ENCODE measurements at places on chromosomes 6 and 20.

DNA sequence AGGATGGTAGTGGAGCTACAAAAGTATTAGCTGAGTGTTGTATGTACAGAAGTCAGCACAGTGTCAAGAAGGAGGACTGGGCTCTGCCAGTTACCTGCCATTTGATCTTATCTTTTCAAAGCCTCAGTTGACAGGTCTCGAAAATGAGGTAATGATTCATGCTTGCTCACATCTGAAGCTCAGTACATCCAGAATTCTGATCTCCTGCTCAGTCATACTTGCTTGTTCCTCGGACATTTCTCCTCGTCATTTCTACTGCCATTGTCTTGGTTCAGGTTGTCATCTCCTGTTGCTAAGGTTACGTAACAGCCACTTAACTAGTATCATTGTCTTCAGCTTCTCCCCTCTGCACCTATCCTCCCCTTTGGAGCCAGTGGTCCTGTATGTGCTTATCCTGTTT, 89.5 kb downstream of the SLX4IP start:
- DNase-seq: peak; percentile 45

DNA sequence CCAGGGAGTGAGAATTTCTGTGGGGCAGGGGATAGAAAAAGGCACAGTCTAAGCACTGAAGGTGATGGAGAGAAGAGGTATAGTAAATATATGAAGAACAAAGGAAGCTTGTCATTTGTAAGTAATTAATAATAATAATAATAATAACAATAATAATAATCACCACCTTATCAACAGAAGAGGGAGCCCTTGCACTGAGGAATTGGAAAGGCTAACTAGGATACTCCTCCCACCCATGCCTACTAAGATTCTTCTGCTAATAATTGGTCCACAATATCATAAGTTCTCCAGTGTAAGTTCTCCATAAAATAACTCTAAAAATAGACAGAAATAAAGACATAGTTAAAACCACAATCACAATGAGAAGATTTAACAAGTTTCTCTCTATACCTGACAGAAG, 912 bp upstream of the OR12D3 start:
- DNase-seq: no peak

- DNase-seq: no peak
Observed at GRCh38 chr6:53878808-53879207, 84.0 kb downstream of the LRRC1 start.

DNA sequence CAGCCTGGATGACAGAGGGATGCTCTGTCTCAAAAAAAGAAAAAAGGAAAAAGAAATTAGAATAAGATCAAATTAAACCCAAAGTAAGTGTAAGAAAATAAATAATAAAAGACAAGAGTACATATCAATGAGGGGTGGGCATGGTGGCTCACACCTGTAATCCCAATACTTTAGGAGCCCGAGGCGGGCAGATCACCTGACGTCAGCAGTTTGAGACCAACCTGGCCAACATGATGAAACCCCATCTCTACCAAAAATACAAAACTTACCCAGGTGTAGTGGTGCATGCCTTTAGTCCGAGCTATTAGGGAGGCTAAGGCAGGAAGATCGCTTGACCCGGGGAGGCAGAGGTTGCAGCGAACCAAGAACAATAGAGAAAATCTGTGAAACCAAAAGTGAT, 14.9 kb upstream of the STAU1 start:
- no peak for DNase-seq

DNA sequence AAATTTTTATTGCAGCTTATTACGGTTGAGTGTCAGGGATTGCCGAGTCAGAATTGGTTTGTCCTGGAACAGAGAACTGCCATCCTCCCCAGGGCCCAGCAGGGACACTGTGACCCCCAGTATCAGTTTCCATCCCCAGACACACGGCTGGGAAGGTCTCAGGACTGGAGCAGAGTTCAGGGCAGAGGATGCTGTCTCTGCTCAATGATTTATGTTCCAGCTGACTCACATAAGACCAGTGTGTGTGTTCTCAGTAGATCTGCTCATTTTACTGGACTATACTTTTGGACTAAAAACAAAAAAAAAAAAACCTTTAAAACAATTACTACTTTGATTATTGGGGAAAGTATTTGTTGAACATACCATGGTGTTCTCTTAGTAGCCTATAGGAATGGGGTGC, 44.2 kb downstream of the FNDC1 start:
- DNase-seq: no peak

DNA sequence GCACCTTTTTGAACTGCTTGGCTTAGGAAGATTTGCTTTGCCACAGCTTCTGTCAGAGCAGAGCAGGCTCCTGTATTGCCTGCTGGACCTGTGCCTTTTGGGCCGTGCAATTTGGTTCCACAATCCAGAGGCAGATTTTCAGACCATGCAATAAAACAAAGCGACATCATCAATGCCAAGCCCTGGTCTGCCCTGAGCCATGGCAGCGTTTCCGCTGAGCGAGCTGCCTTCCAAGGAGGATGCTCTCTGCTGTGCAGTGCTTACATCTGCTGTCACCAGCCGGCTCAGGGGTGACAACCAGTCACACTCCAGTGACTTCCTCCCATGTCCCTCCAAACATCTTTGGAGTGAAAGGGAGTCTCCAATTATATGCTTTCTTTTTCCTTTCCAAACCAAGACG, 282.2 kb downstream of the CDH26 start:
- DNase-seq: no peak

DNA sequence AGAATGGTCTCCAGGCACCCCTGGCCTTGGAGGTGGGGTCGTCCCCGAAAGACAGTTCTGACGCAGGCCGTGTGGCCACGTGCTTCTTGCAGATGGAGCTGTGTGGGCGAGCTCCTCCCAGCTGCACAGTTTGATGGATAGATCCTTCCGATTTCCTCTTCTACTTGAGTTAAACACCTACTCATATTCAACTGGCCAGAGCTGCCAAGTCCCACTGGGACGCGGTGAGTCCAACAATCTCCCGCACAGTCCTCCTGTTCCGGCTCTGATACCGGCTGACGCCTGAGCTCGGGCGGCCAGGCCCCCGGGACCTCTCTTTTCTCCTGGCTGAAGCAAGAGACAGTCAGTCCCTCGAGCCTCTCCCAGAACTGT, 57.9 kb upstream of the DACT2 start:
- no peak for DNase-seq

DNA sequence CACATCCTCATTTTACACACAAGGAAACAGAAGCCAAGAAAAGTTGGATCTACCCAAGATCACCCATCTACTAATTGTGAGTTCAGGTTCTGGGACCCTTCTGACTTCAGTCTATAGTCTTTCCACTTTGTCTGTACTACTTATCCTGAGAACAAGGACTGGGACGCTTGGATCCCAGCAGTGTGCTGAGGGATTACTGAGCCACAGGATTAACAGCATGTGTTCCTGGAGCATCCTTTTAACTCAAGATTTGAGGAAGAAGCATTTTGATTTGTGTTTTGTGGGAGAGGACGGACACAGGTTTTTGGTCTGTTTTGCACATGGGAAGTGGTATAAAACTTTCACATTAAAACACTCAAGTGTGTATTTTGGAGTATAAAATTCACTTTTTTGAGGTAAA, 4.4 kb downstream of the ENPP4 start:
- DNase-seq: no peak

- DNase-seq: no peak
Observed at GRCh38 chr6:6686176-6686575, 97.7 kb downstream of the LY86 start.

DNA sequence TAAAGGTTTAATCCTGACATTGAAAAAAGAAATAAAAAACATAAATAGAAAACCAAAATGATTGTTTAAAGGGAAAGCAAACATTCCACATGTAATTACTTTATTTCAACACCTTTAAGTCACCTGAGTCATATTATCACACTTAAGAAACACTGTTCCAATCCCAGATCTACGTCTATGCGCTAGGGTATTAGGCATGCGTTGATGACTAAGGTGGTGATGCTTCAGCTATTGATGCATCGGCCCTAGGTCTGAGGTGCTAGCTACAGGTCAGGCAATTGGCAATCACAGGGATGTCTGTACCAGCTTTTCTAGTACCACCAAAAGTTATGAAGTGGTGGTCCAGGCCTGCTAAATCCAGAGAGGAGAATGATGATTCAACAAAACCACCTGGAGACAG, 97.7 kb upstream of the BCLAF1 start:
- DNase-seq: no peak

DNA sequence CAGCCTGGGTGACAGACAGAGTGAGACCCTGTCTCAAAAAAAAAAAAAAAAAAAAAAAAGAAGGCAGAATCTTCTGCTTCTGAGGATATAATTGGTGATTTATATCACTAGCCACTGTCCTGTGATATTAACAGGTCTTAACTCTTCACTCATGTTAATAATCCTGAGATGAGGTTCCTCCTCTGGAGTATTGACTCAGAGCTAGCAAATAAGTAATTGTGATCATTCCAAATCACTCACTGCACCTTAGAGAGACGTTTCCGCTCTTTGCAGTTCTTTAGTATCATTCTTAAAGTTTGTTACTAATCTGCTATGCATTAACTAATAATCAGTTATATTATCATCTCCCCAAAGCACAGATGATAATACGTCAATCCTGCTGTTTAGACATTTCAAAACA, 41.6 kb upstream of the NOX3 start:
- DNase-seq: no peak

DNA sequence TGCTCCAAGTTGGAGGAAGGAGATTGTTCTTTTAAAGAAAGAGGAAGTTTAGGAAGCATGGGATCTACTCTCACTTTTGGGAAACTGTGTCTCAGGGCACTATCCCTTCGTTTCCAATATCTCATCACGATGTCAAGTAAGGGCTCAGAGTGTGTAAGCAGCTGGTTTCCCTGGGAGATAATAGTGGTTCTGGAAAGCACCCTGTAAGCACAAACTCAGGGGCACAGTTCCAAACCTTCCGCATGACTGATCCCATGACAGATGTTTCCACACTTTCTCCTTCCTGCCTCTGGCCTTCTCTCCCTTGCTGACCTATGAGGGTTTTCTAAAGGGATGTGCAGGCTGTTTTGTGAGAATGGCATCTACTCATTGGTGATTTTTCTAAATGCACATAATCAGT, 33.9 kb downstream of the ADTRP start:
- no peak for DNase-seq

GRCh38 chr20:10492844-10493243, 57.7 kb downstream of the SLX4IP start:
- DNase-seq: no peak

GRCh38 chr6:72798196-72798595, 176.3 kb downstream of the KCNQ5 start:
- no peak for DNase-seq

DNA sequence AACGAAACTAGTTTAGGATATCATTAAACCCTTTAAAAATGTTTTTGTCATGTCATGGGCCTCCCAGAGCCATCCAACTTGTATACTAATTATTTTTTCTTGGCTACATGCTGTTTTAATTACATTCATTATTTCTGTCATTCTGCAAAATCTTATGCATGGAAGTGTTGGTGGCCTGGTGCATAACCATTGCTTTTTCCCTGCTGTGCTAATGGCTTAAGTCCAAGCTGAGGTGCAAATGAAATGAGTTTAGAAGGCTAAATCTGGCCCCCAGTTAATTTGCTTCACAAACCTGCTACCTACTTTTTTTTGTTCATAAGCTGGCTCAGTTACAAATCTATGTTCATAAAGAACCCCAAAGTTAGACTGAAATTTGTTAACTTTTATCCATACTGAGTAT, 1249.9 kb downstream of the EPHA7 start:
- DNase-seq: no peak

- no peak for DNase-seq
Observed at GRCh38 chr6:20468209-20468608, 66.0 kb upstream of the CDKAL1 start.

GRCh38 chr20:7355051-7355450, 585.2 kb downstream of the HAO1 start:
- no peak for DNase-seq

DNA sequence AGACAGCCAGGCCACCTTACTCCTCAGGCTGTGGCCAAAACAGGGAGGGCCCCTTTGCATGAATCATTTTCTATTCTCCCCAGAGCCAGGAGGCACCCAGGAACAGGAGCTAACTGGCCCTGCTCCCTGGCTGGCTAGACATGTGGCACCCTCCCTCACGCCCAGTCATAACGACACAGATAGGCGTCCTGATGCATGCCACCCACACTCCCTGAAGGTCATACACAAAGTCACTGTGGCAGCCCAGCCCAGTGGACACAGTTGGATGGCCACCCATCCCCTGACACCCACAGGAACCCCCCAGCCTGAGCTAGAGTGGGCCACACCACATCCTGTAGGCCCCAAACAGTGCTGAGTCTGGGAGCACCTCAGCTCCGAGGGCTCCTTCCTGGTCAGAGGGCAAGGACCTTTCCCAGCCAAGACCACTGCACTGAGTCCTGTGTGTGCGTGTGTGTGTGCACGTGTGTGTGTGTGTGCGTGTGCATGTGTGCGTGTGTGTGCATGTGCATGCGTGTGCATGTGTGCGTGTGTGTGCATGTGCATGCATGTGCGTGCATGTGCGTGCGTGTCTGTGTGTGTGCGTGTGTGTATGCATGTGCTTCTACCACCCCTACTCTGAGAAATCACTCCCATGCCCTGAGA, 21.6 kb downstream of the TFEB start:
- no peak for DNase-seq

DNA sequence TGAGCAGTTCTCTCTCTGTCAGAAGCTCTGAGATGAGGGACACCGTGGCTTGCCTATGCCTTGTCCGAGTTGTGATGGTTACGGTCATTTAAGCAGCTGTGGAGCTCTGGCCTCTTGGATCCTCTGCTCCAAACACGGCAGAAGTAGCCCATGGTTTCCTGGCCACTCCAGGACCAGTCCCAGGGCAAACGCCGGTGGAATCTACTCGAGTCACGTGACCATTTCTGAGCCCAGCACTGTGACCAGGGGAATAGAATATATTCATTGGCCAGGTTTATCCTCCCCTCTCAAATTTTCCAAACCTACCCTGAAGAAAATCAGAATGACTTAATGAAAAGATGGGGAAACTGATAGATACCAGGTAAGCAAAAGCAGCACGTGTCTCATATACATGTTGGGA, 152.8 kb downstream of the TTLL2 start:
- DNase-seq: no peak

- DNase-seq: no peak
Observed at GRCh38 chr20:57445298-57445697, 54.1 kb downstream of the RBM38 start.

GRCh38 chr6:138155443-138155842, 6.3 kb upstream of the ARFGEF3 start:
- no peak for DNase-seq

GRCh38 chr20:9126527-9126926, 57.6 kb downstream of the PLCB4 start:
- no peak for DNase-seq

Data from NCI-H1930 (cell line).